ENCODE measurements at places on chromosomes 5 and 9.

- no peak for DNase-seq
Observed at GRCh38 chr5:131245312-131245711, 18.5 kb upstream of the CDC42SE2 start.

- no peak for DNase-seq
Observed at GRCh38 chr5:40515476-40515875, 164.2 kb upstream of the PTGER4 start.

DNA sequence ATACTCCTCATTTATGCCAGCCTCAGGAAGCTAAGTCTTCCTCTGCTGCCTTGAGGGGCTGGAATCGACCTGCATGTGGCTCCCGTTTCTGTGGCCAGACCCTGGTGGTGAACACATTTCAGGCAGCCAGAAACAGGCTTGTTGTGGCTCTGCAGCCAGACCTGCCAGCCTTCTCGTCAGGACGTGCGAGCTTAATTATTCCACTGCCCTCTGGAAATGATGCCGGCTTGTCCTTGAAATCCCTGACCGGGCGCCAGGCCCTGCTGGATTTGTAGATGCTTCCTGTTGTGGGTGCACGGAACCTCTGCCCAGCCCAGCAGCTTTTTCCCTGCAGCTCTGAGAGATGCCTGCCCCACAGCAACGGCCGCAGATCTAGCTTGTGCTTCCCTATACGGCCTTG lies 41.6 kb downstream of the PDZD2 start:
- DNase-seq: no peak

- DNase-seq: no peak
Observed at GRCh38 chr9:126093771-126094170, 232.9 kb upstream of the MVB12B start.

DNA sequence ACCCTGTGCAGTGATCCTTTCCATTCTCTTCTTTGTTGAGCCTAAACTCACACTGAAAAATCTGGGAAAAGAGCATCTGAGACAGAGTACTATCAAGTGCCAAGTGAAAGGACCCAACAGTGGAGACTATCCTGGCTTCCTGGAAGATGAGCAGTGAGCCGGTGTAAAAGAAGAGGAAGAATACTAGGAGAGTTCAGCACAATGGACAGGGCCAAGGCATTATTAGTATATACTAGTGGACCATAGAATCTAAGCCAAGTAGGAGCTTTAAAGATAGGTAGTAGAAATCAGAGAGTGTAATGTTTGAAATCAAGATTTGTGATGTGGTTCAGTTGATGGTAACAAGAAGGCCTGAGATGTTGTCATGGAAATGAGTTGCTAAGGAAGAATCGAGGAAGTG lies 140.8 kb downstream of the CAMK4 start:
- DNase-seq: no peak

GRCh38 chr9:27168496-27168895 lies 59.5 kb downstream of the TEK start:
- DNase-seq: no peak

GRCh38 chr9:115596021-115596745 lies 478.2 kb upstream of the TNC start:
- no peak for DNase-seq

DNA sequence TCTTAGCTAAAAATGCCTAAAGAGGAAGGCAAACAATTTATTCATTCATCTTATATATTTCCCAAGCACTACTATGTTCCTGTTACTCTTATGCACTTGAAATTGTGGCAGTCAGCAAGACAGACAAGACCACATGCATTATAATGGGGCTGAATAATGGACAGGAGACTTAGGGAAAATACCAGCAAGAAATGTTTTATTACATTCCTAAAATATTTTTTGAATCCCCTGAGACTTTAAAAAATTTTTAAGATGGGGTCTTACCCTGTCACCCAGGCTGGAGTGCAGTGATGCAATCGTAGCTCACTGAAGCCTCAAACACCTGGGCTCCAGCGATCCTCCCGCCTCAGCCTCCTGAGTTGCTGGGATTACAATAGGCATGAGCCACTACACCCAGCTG lies 13.2 kb downstream of the ZCCHC9 start:
- no peak for DNase-seq

DNA sequence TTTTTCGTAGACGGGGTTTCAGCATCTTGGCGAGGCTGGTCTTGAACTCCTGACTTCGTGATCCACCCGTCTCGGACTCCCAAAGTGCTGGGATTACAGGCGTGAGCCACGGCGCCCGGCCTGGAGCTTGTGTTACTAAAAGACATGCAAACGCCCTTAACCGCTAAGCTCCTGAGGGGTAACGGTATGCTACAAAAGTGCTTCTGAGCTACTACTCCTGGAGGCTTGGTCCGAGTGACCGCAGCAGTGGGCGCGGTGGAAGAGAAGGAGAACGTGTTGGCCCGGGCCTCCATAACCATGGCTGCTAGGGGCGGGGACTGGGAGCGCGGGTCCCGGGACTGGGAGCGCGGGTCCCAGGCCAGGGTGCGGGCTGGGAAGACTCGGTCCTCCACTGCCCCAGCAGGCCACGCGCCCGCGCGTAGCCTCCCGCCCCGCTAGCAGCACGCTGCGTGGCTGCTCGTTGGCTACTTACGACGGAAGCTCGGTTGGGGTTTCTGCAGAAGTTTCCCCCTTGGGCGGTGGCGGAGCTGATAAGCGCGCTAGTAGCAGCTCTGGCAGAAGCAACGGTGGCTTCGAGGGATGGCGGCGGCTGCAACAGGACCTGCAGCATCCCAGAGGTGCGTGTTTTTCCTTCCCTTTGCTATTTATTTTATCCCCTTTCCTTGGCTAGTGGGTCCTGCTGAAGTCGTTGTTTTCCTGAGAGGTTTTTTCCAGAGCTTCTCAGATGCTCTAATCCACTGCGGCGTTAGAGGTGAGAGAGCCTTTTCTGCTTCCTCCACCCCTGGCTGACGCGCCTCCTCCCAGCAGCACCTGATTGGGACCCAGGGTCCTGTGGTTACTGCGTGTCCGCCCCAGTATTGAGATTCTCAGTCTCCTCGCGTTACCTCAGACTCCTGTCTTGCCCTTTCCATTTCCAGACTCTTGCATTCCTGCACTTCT lies 69.2 kb upstream of the CCDC180 start:
- DNase-seq: peak; percentile 58

DNA sequence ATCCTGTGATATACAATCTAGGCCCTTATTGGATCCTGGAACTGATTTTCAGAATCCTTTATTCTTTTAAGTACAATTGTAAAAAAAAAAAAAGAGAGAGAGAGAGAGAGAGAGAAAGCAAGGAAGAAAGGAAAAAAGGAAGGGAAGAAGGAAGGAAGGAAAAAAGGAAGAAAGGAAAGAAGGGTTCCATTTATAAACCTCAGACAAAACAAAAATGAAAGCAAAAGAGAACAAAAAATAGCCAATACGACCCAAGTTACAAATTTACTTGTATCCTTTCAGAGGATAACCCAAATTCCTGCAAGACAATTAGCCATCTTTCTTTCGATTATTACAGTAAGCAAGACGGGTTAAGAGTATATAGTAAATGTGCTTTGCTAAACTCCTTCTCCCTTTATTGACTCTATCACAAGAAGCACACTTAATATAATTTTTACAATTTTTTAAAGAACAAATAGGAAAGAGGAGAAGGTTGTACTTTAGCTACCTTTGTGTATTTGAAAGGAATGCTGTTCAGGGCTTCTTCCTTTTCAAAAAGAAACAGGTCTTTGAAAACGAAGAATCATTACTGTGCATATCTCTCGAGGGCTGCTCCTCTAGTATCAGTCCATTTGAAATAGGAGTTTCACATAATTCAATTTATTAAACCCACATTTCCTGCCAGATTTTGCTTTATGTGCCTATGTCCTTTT lies 543.3 kb downstream of the RAB3C start:
- DNase-seq: no peak

- no peak for DNase-seq
Observed at GRCh38 chr9:71752352-71752751, 16.0 kb downstream of the CEMIP2 start.

GRCh38 chr5:102749416-102750030 lies 5.6 kb upstream of the PAM start:
- no peak for DNase-seq

DNA sequence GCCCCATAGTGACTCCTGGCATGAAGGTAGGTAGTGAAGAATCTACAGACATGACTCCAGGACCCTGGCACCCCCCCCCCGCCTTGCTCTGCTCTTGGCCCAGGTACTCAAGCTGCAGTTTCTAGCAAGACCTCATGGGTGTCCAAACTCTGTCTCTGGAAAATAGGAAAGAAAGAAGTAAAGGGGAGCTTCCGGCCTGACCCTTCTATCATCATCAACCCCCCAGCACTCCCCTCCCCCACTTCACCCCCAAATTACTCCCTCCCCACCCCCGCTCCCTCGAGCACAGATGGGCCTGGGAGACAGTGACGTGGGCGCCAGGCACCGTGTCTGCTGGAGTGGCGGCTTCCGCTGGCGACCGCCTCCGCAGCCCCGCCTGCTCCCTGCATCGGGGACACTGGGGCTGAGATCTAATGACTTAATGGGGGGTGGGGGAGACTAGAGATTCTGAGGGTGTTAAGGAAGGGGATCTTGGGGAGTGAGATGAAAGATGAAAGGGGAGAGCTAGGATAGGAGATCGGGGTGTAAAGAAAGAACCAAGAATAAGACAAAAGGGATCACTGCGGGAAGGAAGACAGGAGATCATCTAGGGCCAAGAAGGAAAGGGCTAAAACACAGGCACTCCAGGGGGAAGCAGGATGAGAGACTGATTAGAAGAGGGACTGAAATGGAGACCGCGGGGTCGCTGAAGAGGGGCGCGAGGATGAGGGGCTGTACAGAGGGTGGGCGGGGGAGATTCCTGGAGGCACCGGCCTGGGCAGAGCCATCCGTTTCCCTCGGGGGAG lies 1.1 kb upstream of the DNAJB5 start:
- no peak for DNase-seq

DNA sequence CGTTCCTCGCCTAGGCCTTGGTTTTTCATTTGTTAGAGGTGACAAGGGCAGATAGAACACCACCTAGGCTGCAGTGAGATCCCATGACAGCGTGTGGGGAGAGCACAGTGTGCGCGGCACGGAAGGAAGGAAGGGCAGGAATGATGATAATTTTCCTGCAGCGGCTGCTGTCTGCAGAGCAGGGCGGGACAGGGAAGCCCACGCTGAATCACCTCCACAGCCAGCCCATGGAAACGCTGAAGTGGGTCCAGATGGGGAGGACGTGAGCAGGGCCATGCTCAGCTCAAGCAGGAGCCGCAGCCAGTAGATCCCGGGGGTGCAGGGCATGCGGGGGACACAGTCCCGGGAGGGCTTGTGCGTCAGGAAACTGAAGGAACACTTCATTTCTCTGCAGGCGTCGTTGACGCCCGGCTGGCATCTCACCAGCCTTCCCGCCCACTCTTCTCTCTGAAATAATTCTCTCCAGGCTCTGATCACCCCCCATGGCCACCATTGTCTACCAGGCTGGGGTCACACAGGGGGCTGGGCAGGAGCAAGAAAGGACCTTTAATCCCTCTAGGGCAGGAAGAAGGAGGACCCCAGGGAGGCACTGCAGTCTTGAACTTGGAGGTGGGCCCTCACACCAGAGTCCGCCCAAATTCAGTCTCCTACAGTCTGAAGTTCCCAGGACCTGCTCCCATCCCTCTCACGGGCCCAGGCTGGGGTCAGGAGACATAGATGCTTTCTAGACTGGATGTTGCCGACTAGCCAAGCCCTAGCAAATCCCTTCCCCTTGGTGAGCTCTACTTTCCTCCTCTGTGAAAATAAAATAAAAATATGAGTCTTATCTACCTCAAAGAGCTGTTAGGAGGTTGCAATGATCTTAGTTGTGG lies 20.9 kb upstream of the SYNPO start:
- no peak for DNase-seq

GRCh38 chr9:111783857-111784256 lies 10.9 kb downstream of the SHOC1 start:
- no peak for DNase-seq

DNA sequence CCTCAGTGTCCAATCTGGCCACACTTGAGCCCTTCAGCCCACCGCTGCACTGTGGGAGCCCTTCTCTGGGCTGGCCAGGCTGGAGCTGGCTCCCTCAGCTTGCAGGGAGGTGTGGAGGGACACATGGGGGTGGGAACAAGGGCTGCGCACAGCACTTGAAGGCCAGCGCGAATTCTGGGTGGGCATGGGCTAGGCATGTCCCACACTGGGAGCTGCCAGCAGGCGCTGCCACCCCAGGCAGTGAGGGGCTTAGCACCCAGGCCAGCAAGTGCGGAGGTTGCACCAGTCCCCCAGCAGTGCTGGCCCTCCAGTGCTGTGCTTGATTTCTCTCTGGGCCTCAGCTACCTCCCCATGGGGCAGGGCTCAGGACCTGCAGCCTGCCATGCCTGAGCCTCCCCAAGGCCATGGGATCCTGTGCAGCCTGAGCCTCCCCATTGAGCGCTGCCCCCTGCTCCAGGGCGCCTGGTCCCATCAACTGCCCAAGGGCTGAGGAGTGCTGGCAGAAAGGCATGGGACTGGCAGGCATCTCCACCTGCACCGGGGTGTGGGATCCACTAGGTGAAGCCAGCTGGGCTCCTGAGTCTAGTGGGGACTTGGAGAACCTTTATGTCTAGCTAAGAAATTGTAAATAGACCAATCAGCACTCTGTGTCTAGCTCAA lies 148.2 kb downstream of the EMB start:
- no peak for DNase-seq

GRCh38 chr5:88746438-88746882 lies 136.5 kb downstream of the MEF2C start:
- DNase-seq: no peak

DNA sequence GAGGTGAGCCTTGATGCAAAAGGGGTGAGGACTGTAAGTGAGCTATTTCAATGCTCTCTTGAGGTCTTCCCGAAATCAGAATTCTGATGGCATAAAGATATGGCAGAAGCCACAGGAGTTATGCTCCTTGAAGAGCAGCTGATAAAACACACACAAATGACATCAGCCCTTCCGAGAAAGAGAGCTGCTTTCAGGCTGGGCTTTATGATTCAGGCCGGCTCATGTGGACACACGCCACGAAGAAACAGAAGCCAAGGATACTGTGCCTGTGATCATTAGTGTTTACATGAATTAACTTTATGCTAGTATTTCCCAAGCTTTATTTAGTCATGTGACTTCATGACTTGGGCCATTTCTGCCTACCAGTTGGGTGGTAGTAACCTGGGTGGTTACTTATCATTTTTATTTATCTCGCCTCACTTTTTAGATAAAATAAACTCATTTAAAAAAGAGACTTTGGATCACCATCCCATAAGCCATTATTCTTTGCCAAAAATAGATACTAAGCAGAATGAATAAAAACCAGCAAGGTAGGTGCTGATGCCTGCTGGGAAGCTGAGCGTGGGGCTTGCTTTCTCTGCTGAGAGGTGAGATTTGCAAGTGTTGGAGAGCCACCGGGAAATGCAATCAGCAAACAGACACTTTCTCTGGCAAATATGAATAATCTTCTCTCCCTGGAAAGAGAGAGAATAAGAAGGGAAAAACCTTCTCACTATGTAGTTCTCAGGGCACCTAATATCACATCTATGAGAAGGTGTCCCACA lies 73.0 kb upstream of the SLC25A51 start:
- no peak for DNase-seq

Data from activated gamma-delta T cell treated with anti-CD3 and anti-CD28 coated beads, Interleukin-2, amount 50 U/mL, for 16 hours (primary cell).